ENCODE measurements at places on chromosomes 1 and 21. TPM values are rescaled to one million over a fixed set of nuclear protein-coding genes. Genes with fewer than 3 reads are reported as not detected.

The AURKAIP1 gene
- 230 TPM for total RNA-seq

The CFHR1 gene
- total RNA-seq: not detected

The IKBKE gene
- total RNA-seq: 15.6 TPM

The CXADR gene
- total RNA-seq: 13.3 TPM

The GJA5 gene
- 3.0 TPM for total RNA-seq

The RGS4 gene
- 0.42 TPM for total RNA-seq
